ENCODE measurements at places on chromosomes 16 and 17. TPM values are rescaled to one million over a fixed set of nuclear protein-coding genes. Genes with fewer than 3 reads are reported as not detected.

ZFP1 gene
- 25.5 TPM for polyA plus RNA-seq

CLEC18A gene
- 64.6 TPM for polyA plus RNA-seq

DNA sequence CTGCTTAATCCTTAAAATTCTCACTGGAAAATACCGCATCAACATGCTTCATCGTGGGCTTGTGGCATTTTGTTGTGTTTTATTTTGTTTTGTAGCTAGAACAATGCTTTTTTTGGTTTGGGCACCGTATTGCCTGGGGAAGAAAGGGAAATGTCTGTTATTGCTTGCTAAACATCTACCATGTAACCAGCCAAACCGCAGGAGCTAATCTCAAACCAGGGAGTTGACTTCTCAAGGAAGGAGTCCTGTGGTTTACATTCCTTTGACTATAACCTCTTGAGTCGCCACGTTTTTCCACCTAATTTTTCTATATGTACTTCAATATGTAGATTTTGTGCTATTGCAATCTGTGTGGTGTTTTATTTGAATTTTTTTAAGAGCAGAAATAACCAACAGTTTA lies 593.5 kb upstream of the SOX9 start:
- DNase-seq: no peak

DNA sequence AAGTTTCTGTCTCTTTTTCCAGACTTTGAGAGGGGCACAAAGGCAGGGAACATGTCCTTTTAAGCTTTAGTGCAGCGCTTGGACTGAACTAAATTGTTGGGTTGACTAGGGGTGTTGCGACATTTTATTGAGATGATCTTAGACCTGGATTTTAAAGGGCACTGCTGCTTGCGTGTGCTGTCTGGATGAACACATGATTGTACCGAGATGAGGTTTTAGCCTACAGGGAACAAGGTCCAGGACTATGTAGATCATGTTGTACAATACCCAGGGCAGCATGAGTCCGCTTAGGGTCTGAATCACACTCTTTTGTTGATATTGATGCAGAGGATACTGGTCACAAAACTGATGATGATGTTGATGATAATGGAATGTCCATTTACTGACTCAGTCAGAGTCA lies 5.2 kb upstream of the RGS9 start:
- DNase-seq: no peak

SLC5A11 gene
- polyA plus RNA-seq: 6.5 TPM

DNA sequence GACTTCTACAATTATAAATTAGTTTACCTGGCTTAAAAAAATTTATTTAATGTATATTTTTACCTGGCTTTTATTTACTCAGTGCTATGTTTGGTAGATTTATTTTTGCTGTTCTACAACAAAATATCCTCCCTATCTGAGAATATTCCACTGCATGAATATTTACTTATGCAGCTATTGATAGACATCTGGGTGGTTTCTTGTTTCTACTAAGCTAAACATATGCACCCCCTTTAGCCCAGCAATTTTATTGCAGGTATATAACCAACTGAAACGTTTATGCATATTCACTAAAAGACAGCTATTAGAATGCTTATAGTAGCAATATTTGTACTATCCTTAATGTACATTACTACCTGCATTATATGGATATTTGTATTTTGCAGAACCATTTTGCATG lies 187.7 kb upstream of the CPHXL start:
- no peak for DNase-seq

CASKIN2 gene
- 29.0 TPM for polyA plus RNA-seq

- DNase-seq: no peak
Observed at GRCh38 chr17:21042458-21043295, at the start of gene USP22. TSS of gene USP22 (minus strand) at chr17:21043011. CDS start at chr17:21042835, 176 bp downstream.

DNA sequence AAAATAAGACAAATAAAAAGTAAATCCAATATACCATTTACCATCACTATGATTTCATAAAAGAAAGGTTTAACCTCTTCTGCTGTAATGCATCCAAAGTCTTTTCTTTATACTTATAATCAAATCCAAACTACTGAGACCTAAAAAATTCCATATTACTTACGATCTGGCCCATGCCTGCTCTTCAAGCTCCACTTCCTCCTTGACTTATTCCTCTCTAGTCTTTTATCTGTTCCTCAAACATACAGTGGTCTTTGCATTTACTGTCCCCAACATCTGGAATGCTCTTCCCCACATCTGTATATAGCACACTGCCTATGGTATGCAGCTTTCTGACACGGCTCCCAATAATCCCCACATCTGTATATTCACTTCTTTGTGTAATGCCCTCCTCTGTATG lies 33.8 kb downstream of the PCTP start:
- DNase-seq: no peak

DNA sequence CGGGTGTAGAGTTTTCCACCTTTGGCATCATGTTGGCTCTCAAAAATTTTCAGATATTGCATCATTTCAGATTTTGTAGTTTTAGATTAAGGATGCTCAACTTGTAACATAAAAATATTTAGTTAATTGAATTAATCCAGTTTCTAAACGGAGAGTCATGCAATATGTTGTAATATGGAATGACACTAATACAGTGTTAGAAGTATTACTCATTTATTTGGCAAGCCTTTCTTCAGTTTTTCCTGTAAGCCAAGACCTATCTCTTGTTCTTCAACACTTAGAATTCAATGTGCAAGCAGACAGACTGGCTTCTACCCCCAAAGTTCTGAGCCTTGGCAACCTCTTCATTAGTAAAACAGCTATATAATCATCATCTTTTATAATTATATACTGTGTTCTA lies 985.0 kb upstream of the GOT2 start:
- DNase-seq: no peak

MYL4 gene
- 3.6 TPM for polyA plus RNA-seq

GRCh38 chr16:106623-107324 lies 28.7 kb downstream of the MPG start:
- peak; percentile 63 for DNase-seq

DNA sequence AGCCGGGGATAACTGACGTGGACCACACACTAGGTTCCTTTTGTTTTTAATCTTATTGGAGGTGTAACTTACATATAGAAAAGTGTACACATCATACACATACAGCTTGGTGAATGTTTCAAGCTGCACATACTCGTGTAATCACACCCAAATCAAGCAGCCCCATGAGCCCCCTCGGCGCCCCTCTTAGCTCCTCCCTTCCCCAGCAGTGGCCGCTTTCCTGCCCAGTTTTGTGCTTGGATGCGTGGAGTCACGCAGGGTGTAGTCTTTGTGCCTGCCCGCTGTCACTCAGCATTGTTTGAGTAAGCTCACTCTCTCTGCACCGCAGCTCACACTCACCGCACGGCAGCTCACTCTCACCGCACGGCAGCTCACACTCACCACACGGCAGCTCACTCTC lies 151.7 kb upstream of the CHMP6 start:
- no peak for DNase-seq

- no peak for DNase-seq
Observed at GRCh38 chr17:46818316-46818928, at the start of gene WNT3. TSS of gene WNT3 (minus strand) at chr17:46818692. CDS start at chr17:46818597, 95 bp downstream.

Measured in right renal cortex interstitium (tissue), 3 donors.